ENCODE measurements at places on chromosomes 4 and X.

DNA sequence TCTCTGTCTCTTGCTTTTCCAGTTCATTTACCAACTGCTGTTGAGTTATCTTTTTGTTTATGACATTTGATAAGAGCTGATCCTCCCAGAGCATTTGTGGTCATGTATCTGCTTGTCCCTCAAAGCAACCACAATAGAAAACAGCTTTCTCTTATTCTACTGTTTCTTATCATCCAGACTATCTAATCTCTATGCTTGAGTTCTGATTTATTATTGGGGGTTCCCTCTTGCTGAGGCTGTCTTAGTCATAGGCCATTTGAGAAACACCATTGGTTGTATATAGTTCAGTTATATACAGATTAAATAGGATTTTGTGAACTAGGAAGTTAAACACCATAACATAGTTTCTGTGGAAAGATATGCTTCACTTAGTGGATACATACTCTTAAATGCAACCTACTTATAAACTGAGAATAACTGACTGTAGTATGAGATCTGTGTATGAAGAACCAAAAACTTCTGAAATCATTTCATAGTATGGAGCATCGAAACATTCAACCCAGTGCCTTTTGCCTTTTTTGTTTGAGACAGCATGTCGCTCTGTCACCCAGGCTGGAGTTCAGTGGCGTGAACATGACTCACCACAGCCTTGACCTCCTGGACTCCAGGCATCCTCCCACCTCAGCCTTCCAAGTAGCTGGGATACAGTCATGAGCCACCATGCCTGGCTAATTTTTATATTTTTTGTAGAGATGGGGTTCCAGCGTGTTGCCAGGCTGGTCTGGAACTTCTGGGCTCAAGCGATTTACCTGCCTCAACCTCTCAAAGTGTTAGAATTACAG is 75.8 kb downstream of the STIM2 start:
- no peak for DNase-seq

GRCh38 chr4:76232681-76233080 is 18.8 kb upstream of the FAM47E start:
- no peak for DNase-seq

DNA sequence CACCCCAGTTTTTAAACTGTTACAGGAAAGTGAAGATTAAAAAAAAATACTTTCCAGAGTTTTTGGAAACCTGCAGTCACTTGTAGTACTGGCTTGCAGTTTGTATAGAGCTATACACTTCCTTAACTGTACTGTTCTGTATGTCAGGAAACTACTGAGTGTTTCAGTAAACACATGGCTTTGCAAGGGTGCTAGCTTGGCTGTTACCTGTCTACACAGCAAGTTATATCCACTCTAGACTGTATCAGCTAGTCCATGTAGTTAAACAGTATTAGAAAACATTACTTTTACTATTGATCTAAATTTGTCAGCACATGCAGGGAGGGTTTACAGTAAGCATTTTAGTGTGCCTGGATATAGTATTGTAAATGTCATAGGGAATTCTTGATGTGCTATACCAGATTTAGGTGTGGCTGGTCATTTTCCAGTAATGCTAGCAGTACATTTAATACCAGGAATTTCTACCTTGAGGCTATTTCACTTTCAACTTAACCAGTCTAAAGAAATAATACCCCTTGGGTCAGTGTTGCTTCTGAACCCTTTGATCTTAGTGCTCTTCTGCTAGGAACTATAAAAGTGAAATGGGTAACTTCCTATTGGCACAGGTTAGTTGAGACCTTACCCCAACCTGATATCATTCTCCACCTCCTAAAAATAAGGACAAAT is 192.3 kb upstream of the ANKRD50 start:
- no peak for DNase-seq

DNA sequence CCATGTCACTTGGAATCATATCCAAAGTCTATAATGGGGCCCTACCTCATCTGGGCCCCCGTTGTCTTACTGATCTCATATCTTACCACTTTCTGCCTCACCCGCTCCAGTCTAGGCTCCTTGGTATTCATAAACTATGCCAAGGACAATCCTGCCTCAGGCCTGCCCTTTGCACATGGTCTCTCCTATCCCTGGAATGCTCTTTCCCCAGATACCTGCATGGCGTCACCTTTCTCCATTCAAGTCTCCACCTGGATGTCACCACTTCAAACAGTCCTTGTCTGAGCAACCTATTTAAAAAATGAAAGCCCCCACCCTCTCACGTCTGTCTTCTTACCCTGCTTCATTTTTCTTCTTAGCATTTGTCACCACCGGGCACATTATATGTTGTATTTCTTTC is 8.2 kb downstream of the VGLL1 start:
- no peak for DNase-seq

GRCh38 chr4:10315638-10316037 is 141.6 kb downstream of the ZNF518B start:
- no peak for DNase-seq

DNA sequence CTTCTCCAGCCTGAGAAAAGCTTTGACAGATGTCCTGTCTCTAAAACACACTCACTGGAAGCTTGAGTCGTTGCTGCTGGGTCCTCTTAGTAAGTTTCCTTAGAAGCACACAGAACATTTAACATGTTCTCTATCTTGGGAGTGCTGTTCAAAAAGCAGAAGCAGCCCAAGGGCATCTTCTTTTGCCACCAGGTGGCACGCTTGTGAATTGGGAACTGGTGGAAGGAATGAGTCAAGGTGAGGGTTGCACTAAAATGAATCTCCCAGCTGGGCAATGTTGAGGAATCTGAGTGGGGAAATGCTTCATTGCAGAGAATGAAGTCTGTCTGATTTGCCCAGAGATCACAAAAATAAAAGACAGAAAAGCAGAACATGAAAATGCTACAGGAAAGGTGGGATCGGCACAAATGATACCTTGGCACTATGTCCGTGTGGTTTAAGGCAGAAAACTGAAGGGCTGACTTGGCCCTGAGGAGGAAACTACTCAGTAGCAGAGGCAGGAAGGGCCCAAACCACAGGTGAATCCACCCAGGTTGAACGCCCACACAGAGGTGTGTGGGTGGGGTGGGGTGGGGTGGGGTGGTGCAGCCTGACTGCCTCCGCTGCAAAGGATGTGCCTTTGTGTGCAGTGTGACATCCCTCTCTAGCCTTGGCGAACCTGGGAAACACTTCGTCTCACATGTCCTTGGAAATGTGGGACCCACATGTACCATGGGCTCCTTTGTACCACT is 26.0 kb downstream of the KIT start:
- DNase-seq = peak; percentile 28

GRCh38 chr4:77631276-77631675 is 25.7 kb downstream of the CXCL13 start:
- no peak for DNase-seq

GRCh38 chrX:3940000-3940610 is 226.7 kb upstream of the PRKX start:
- DNase-seq = no peak

GRCh38 chrX:53000447-53001135 is 42.3 kb upstream of the FAM156A start:
- DNase-seq = no peak

DNA sequence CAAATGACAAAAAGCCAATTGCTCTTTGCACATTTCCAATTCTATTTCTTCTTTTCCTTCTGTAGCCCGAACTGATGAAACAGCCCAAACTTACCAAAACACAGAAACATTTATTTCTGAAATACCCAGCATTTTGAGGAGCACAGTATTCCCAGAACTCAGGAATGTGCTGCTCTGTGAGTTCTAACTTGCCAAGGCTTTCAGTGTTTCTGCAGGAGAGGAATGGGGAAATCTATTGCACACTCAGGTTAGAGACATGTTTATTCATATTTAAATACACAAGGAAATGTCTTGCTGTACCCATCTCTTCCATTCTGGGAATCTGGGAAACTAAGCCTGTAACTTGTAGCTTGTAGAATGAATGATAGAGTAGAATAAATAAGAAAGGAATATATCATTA is 10.7 kb downstream of the TMPRSS11D start:
- DNase-seq = no peak

- no peak for DNase-seq
Observed at GRCh38 chr4:3365871-3366842, 73.3 kb downstream of the RGS12 start.

DNA sequence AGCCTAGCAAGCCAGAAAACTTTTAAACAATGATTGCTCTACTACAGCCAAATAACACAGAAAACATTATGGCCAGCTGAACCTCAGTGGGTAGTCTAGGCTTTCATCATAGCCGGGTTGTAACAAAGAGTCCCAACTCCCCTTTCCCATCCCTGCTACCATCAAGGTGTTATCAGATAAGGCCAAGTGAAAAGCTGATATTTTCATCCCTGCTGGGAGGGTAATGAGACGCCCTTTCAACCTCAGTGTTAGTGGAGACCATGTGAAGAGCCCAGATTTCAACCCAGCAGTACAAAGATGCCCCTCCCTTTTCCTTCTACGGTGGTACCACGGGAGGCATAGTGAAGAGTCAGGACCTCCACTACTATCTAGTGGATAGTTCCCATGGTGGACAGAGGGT is 433.7 kb downstream of the GPM6A start:
- DNase-seq = no peak

GRCh38 chr4:173213296-173213695 is 44.7 kb downstream of the GALNT7 start:
- no peak for DNase-seq

- no peak for DNase-seq
Observed at GRCh38 chr4:151004222-151004621, 10.9 kb downstream of the LRBA start.

GRCh38 chr4:17068392-17068791 is 169.9 kb upstream of the LDB2 start:
- no peak for DNase-seq

GRCh38 chrX:9503261-9503660 is 38.4 kb downstream of the TBL1X start:
- DNase-seq = no peak

GRCh38 chrX:129762448-129762847 is 17.3 kb upstream of the SASH3 start:
- no peak for DNase-seq
